ENCODE measurements at places on chromosomes 7 and 10.

DNA sequence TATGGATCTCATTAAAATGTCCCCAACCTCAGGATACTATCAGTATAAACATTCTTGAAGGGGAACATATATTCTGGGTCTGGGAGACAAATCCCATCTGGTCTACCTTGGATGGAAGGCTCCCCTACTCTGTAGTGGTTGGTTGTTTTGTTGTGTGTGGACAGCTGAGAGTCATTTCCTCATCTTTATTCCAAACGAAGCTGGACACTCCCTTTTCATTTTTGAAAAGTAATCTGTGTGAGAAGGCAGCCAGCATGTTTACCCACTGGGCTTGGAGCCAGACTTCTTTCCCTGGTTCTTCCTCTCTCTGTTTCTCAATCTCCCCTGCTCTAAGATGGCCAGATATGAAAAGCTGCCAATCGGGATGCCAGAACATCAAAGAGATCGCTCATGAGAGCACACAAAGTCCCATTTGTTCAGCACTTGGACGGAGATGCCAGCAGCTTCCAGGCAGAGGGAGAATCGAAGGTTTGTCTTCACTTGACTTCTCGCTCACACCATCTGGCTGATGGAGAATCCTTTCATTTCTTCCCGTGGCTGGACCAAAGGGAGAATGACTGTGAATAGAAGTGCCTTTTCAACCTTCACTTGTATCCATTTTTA, 108.1 kb upstream of the AGR3 start:
- peak; percentile 56 for DNase-seq

DNA sequence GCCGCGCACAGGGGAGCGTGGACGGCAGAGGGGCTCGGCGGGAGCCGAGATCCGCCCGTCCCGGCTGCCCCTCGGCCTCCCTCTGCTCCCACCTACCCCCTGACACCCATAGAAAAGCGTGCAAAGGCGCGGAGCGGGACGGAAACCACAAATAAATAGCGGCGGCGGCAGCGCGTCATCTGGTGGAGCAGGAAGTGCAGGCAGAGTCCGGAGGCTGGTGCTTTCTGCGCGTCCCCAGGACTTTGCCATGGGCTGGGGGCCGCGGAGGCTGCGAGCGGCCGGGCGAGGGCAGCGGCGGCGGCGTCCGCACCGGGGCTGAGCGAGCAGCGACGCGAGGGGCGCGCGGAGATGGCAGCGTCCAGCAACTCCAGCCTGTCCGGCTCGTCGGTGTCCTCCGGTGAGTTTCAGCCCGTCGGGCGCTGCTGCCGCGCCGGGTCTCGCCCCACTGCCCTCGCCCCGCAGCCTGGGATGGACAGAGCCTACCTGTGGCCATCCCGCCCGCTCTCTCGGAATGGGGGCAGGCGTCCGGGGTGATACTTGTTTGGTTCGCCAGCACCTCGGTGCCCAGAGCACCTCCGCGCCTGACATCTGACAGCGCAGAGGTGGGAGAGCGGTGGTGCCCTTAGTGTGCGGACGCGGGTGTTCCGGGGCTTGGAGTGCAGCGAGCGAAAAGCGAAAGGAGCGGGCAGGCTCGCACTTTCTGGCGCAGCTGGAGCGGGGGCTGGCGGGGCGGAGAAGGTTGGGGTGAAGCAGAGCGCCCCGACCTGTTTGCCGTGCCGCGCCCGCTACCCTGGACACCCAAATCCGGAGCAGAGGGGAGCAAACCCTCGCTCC, at the start of gene CHN2:
Gene CHN2, plus strand, starts transcription at position 182 of the 834 bp plus-strand sequence.
- DNase-seq = peak; percentile 21

GRCh38 chr7:18866359-18867036, 250.9 kb downstream of the TWIST1 start:
- DNase-seq = no peak

- DNase-seq = no peak
Measured at GRCh38 chr10:17585016-17585415, 32.2 kb downstream of the HACD1 start.

GRCh38 chr10:997266-998022, 9.2 kb downstream of the GTPBP4 start:
- no peak for DNase-seq

- DNase-seq = no peak
Measured at GRCh38 chr7:22561321-22561811, 61.4 kb upstream of the STEAP1B start.

Measured in anterior cingulate cortex (tissue), 58 donors.